Lower leg skin (tissue), 4 donors: ENCODE measurements at places on chromosomes 5 and 9. TPM values are rescaled to one million over a fixed set of nuclear protein-coding genes. Genes with fewer than 3 reads are reported as not detected.

DNA sequence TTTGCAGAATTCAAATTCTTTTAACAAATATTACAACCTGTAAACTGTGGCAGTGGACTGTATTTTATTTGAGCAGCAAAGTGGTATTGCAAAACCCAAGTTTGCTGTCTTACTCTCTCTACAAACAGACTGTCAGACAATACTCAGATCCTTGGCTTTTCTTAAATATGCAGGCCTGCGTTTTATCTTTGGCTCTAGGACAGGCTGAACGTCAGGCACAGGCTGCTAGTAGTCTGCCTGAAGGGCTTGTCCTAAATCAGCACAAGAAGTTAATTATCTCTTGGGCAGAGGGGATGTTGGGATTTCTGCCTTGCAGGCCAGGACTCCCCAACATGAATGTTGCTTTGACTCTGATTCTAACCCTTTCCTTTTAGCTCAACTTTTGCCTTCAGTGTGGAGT lies 147.5 kb downstream of the SLIT3 start:
- DNase-seq, result no peak

DNA sequence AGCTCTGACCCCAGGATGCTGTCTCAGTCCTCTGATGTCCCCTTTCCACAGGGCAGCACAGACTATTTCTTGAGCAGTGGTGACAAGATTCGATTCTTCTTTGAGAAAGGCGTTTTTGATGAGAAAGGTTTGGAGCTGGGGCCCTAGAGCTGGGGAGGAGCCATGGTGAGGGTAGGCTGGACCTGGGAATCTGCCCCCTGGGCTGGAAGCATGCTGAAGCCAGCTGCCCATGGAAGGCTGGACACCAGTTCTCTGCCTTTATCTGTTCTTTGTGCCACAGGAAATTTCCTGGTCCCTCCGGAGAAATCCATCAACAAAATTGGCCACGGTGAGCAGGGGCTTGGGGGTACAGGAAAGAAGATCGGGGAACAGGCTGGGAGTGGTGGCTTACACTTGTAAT lies 12.9 kb downstream of the PHYHD1 start:
- no peak for DNase-seq

Gene IFNA14
- total RNA-seq, result not detected

Gene WASHC1
- total RNA-seq, result 8.6 TPM

DNA sequence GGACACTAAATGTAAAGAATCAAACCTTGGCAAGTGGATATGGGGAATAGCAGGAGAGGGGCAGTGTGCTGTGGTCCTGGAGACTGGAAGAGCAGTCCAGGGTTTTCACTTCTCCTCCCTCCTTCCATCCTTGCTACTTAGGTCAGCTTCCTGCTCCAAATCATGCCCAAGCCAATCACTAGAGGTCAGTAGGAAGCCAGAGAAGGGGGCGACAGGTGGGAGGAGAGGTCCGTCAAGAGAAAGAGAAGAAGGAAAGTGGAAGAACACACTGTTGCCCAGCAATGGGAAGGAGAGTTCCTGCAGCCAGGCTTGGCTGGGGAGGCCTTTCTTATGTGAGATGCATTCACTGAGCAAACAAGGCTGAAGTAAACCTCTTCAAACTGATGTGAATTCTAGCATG lies 289.6 kb downstream of the DTWD2 start:
- no peak for DNase-seq

GRCh38 chr5:178116143-178116885 lies 3.0 kb downstream of the N4BP3 start:
- DNase-seq, result no peak

DNA sequence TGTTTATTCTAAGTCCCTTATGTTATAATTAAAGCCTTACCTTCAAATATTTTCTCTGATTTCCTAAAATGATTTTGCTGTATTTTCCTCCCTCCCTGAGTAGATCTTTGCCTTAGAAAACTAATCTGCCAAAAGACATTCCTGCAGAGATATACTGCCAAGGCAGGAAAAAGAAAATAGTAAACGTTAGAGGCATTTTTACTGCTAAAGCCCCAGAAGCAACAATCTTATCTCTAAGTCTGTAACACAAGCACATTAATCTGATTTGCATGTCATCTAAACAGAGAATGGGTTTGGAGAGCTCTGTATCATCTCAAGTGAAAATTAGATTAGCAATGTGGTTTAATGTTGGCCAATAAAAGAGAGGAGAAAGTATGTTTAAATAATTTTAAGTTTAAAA lies 847.7 kb downstream of the MAT2B start:
- DNase-seq, result no peak

DNA sequence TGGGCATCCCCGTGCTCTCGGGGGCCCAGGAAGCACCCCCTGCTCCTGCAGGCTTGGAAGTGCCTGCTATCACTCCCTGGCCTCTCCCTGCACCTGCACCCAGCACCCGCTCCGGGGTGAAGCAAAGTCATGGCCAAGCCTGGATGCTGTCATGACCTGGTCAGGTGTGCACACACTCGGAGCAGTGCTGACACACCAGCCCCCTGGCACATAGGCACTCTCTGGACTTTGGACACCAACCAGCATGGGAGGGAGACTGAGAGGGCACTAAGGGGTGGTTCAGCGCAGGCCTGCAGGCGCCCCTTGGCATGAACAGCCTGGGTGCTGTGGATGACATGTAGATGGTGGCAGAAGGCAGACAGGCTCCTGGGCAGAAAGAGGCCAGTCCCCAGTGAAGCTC lies 158.6 kb downstream of the GHR start:
- no peak for DNase-seq

DNA sequence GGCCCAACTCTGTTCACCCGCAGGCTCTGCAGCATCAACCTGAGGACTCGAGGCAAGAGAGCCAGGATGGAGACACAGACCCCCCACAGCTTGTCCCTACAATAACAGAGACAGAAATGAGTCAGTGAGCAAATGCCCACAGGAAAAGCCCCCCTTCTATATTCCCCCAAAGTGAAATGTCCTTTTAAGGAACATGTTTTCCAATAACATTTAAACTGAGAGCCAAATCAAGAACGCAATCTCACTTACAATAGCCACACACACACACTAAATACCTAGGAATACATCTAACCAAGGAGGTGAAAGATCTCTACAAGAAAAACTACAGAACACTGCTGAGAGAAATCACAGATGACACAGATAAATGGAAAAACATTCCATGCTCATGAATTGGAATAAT lies 49.0 kb downstream of the TEX10 start:
- no peak for DNase-seq

Gene ARL14EPL
- total RNA-seq, result not detected

DNA sequence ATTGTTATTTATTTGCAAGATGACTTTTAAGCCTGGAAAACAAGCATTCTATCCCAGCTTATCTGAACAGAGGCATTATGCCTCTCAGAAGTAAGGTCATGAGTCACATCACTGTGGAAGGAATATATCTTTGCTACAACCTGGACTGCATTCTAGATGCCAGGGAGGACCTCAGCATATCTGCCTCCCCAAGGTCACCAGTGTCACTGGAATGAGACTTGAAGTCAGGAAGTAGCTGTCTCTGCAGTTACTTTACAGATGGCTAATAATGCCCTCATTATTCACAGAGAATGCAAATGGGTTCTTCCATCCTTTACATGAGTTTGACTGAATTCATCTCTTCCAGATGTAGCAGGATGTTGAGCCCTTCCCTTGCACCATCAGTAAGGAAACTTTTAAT lies 4.4 kb upstream of the FAM13B start:
- DNase-seq, result no peak

DNA sequence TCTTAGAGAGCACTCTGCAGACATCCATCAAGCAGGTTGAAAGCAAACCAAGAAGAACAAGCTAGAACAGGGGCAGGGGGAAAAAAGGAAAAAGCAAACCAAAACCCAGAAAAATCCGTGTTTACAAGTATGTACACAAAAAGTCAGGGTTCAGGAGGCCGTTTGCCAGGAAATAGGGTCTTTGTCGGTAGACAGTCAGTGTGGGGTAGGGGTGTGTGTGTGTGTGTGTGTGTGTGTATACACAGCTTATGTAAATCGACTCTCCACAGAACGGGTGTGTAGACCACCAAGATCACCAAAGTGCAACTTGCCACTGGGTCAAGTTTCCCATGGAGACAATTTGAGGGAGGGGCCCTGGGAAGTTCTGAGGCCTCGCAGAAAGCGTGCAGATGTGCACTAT lies 13.1 kb downstream of the SPRY4 start:
- DNase-seq, result no peak

DNA sequence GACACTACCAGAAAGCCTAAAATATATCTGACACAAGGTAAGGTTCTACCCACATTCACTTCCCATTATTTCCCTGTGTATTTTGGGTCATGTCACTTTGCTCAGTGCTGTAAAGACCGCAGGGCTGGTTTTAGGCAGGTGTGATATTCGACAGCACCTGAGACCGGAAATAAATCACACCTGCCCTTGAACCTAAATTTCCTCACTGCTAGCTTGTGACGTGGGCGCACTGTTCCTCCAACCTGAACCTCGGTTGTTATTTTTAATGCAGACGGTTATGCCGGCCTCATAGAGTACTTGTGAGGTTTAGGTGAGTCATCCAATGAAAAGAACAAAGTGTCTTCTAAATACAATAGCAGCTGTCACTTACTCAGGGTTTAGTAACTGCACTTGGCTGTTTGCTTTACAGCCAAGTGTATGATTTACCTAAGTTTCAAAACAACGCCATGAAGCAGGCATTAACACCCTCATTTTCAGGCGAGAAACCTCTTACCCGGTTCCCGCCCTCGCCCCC lies 20.7 kb upstream of the ZNF782 start:
- DNase-seq, result no peak

GRCh38 chr9:89850153-89850552 lies 245.3 kb downstream of the GADD45G start:
- DNase-seq, result peak; percentile 72

Gene NSG2
- total RNA-seq, result not detected

DNA sequence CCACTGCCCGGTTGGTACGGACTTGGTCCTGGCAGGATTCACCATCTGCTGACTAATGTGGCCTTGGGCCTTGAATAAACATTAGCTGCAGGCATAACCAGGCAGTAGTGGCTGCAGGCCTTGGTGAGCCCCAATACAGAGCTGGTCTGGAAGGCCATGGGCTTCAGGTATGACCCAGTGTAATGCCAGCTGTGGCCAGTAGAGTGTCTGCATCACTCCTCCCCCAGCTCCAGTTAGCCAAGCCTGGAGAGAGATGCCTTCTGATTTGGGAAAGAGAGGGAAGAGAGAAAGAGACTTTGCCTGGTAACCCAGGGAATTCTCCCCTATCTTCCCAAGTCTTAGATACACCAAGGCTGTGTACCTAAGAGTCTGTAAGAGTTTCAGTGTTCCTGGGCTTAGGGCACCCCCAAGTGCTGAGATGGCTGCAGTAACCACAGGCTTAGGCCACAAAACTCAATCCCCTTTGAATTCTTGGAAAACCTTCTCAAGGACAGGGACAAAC lies 5.6 kb upstream of the C5 start:
- DNase-seq, result peak; percentile 34

Gene FOXD4L3
- not detected for total RNA-seq

DNA sequence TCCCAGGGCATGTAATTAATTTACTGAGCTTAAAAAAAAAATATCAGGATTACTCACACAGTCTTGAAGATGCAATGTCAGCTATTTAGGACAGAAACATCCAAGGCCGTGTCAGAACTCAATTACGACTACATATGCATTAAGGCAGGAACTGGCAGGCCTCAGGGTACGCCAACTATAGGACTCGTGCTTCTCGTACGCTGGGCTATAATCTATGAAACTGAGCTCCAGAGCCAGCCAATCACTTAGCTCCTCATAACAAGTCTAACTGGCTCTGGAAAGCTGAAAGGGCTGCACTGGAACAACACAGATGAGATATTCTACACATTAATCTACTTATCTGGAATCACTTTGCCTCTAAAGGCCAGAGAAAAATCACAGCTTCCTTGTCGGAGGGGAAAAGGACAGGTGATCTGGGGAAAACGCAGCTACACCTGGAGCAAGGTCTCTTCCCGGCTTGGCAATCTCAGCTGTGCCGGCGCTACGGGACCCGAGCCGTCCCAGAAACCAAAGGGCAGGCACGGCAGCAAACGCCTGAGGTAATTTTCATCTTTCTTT lies 212.0 kb downstream of the DEPDC1B start:
- no peak for DNase-seq

GRCh38 chr5:115661101-115661500 lies 35.3 kb upstream of the TMED7 start:
- DNase-seq, result no peak

GRCh38 chr5:153135411-153135810 lies 355.1 kb upstream of the GRIA1 start:
- no peak for DNase-seq

GRCh38 chr5:43041669-43042175 lies 1.6 kb upstream of the ANXA2R start:
- peak; percentile 93 for DNase-seq

Gene SH3PXD2B
- total RNA-seq, result 13.5 TPM

DNA sequence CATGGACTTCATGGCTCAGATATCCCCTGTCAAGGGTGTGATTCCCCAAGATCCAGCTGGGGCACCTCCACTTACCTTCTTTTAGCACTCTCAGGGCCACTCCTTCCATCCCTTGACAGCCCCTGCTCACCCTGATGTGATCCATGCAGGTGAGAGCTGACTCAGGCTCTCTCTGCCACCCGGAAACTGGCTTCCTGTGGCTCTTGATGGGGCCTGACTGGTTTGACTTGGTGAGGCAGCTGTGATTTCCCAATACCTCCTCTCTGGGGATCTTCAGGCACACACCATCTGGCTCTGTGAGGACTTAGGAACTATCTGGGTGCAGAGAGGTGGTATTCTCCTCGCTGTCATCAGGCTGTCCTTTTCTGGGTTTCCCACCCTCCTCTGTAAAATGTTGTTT lies 7.9 kb upstream of the FAT2 start:
- no peak for DNase-seq

GRCh38 chr5:147949711-147950573 lies 43.6 kb upstream of the C5orf46 start:
- no peak for DNase-seq

DNA sequence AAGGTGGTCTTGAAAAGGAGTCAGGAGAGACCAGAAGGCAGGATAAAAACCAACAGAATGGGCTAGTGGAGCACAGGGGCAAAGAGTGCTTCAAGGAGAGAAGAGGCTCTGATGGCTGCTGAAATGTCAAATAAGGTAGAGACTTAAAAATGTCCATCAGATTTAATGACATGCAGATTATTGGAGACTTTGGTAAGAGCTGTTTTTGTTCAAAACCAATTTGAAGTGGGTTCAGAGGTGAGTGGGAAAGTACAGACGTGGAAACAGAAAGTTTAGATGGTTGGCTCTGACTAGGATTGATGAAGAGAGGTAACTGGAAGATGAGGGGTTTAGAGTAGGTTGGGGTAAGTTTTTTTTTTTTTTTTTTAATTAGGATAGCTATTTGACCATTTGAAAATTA lies 14.1 kb downstream of the SLC25A46 start:
- DNase-seq, result no peak

DNA sequence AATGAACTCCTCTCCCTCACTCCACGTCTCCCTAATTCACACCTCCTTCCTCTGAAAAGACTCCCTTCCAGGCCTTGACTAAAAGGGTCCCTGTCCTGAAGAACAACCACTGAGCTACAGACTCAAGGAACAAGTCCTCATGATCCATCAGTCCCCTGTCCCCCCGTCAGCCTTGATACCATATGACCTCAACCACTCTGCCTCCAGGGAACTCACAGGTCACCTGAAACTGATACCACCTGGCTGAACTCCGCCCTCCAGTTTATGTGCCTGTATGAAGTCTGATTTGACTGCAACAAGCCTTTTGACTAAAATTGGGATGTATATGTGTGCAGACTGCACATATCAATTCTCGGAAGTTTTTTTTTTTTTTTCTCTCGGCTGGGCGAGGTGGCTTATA lies 88.7 kb downstream of the UGCG start:
- DNase-seq, result no peak
